ENCODE measurements at places on chromosomes 3 and 15. TPM values are rescaled to one million over a fixed set of nuclear protein-coding genes. Genes with fewer than 3 reads are reported as not detected.

TMEM212 gene
- total RNA-seq: not detected

SERPINI2 gene
- total RNA-seq: not detected

TIGIT gene
- total RNA-seq: 40.8 TPM

FBXO40 gene
- not detected for total RNA-seq

C2CD4A gene
- not detected for total RNA-seq

CHRM5 gene
- not detected for total RNA-seq

ELL3 gene
- total RNA-seq: 3.5 TPM

GRCh38 chr3:149512073-149512782 is 37.7 kb downstream of the TM4SF4 start:
- H3K36me3 ChIP-seq: no peaks in the 10 kb centered on the region
- no peaks in the 10 kb centered on the region for H3K4me1 ChIP-seq
- H3K4me3 ChIP-seq: no peak overlapping the region
- no peaks in the 10 kb centered on the region for H3K27me3 ChIP-seq
- DNase-seq: no peak

GRCh38 chr15:39094116-39094515 is 486.8 kb upstream of the THBS1 start:
- H3K27ac ChIP-seq: no peak overlapping the region
- H3K36me3 ChIP-seq: no peaks in the 10 kb centered on the region
- no peaks in the 10 kb centered on the region for H3K27me3 ChIP-seq
- no peaks in the 10 kb centered on the region for H3K4me1 ChIP-seq
- no peak for DNase-seq

GRCh38 chr3:72461787-72462186 is 386.5 kb downstream of the SHQ1 start:
- H3K27ac ChIP-seq: no peak overlapping the region
- DNase-seq: no peak
- no peak overlapping the region for H3K4me3 ChIP-seq
- H3K4me1 ChIP-seq: no peaks in the 10 kb centered on the region
- H3K27me3 ChIP-seq: peaks cover 13% of the 10 kb centered on the region
- no peaks in the 10 kb centered on the region for H3K36me3 ChIP-seq

GRCh38 chr3:112774293-112774926 is 72.3 kb downstream of the CD200R1L start:
- peak overlapping the region; percentile 38 for H3K27ac ChIP-seq
- no peak overlapping the region for H3K4me3 ChIP-seq
- no peak for DNase-seq
- no peaks in the 10 kb centered on the region for H3K36me3 ChIP-seq
- H3K4me1 ChIP-seq: peaks cover 5% of the 10 kb centered on the region

DNA sequence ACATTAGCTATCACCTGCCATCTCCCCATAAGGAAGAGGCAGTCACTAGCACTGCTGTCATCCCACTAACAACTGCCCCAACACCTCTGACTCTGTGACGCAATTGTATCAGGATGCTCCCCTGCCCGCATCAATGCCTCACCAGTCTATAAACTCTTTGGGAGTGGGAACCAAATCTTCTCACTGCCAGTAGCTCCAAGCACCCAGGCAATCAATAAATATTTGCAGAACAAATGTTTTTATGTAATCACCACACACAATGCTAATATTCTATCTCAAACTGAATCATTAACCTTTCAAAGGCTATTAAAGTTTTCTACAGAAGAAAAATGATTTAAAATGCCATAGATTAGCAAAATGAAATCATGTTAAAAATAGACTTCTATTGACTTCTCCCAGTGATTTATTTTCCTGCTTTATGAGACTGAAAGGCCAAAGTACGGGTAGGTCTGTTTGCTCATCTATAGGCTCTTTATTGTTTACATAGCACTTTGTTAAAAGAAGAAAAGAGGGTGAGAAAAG is 131.3 kb downstream of the PLD1 start:
- no peaks in the 10 kb centered on the region for H3K27me3 ChIP-seq
- H3K36me3 ChIP-seq: no peaks in the 10 kb centered on the region
- H3K4me1 ChIP-seq: no peaks in the 10 kb centered on the region
- no peak for DNase-seq
- H3K27ac ChIP-seq: no peak overlapping the region
